ENCODE measurements at places on chromosomes 3 and 15.

DNA sequence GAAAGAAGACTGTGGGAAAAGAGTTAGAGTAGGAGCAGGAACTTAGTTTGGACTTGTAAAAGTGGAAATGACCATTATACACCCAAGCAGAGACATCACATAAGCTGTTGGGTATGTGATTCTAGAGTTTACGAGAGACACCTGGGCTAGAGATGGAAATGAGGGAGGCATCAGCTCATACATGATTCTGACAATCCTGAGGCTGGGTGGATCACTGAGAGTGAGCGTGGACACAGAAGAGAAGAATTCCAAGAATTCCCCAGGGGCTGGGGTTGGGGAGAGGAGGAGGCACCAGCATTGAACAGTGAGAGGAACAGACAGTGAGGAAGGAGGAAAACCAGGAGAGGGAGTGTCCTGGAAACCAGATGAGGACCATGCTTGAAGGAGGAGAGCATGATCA, 113.5 kb downstream of the KCNAB1 start:
- H3K27ac ChIP-seq, result no peak overlapping the region
- H3K4me1 ChIP-seq, result no peaks in the 10 kb centered on the region
- H3K36me3 ChIP-seq, result no peaks in the 10 kb centered on the region
- no peak overlapping the region for H3K4me3 ChIP-seq

DNA sequence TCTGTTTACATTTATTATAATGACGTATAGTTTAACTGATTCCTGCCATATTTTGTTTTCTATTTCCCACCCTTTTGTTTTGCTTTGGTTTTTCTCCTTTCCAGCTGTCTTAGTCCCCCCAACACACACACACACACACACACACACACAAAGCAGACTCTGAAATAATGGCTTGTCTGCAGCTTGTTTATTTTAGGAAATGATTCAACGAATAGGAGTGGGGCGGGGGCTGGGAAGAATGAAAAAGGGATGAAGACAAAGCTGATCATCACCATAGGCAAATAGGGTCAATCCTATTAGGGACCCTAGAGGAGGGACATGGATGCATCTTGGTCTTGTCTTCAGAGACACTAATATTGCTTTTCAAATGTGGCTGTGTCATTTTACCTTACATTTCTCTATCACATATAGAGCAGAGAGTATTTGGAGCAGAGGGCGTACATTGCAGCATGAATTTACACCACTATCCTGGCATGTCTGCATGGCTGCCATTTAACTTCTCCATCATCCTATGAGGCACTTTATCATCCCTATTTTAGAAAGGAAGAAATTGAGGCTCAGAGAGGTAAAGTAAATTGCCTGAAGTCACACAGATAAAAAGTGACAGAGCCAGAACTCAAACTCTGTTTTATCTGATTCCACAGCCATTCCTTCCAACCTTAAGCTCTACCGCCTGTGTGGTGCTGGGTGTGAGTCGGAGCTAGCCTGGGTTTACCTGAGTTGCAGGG, 147.2 kb upstream of the TPM1 start:
- no peaks in the 10 kb centered on the region for H3K4me1 ChIP-seq
- peaks cover 4% of the 10 kb centered on the region for H3K27me3 ChIP-seq
- no peak overlapping the region for H3K4me3 ChIP-seq
- no peak for DNase-seq
- no peak overlapping the region for H3K27ac ChIP-seq
- no peaks in the 10 kb centered on the region for H3K36me3 ChIP-seq

- no peak for DNase-seq
- peaks cover 2% of the 10 kb centered on the region for H3K4me1 ChIP-seq
- H3K36me3 ChIP-seq, result no peaks in the 10 kb centered on the region
- H3K4me3 ChIP-seq, result no peak overlapping the region
- H3K27ac ChIP-seq, result no peak overlapping the region
Observed at GRCh38 chr3:13780432-13781176, 99.3 kb downstream of the WNT7A start.

DNA sequence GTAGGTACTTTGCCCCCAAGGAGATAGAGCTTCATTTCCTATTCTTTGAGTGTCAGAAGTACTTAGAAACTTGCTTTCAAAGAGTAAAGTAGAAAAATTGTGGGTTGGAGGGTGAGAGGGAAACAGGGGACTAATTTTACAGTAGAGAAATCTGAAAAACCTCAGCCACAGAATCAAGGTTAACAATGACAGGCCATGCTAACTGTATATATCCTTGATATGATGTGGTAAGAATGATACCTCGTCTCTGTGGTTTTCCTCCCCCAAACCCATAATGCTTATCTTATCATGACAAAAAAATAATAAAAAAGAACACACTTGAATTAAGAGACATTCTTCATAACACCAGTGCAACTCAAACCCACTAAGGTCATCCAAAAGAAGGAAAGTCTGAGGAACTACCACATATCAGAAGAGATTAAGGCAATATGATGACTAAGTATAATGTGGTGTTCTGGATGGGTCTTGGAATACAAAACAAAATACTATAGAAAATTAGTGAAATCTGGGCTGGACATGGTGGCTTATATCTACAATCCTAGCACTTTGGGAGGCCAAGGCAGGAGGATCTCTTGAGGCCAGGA, 360.4 kb downstream of the ULK4 start:
- no peak overlapping the region for H3K4me3 ChIP-seq
- no peak for DNase-seq
- H3K36me3 ChIP-seq, result no peaks in the 10 kb centered on the region
- peaks cover 4% of the 10 kb centered on the region for H3K4me1 ChIP-seq
- H3K27me3 ChIP-seq, result no peaks in the 10 kb centered on the region

GRCh38 chr3:113097960-113098447, 107.2 kb downstream of the GTPBP8 start:
- DNase-seq, result no peak
- H3K36me3 ChIP-seq, result no peaks in the 10 kb centered on the region
- no peak overlapping the region for H3K4me3 ChIP-seq
- H3K4me1 ChIP-seq, result peaks cover 5% of the 10 kb centered on the region

- no peak overlapping the region for H3K27ac ChIP-seq
- no peaks in the 10 kb centered on the region for H3K4me1 ChIP-seq
- no peaks in the 10 kb centered on the region for H3K36me3 ChIP-seq
- H3K27me3 ChIP-seq, result peaks cover 3% of the 10 kb centered on the region
- DNase-seq, result no peak
- no peak overlapping the region for H3K4me3 ChIP-seq
Observed at GRCh38 chr3:169479314-169479939, 184.1 kb downstream of the MECOM start.

GRCh38 chr15:84582583-84583157, 18.1 kb upstream of the ZSCAN2 start:
- DNase-seq, result no peak
- no peak overlapping the region for H3K4me3 ChIP-seq
- peaks cover 10% of the 10 kb centered on the region for H3K4me1 ChIP-seq
- H3K36me3 ChIP-seq, result no peaks in the 10 kb centered on the region

- H3K36me3 ChIP-seq, result no peaks in the 10 kb centered on the region
- no peaks in the 10 kb centered on the region for H3K27me3 ChIP-seq
- H3K27ac ChIP-seq, result no peak overlapping the region
Observed at GRCh38 chr3:5343459-5343858, 156.0 kb downstream of the EDEM1 start.

DNA sequence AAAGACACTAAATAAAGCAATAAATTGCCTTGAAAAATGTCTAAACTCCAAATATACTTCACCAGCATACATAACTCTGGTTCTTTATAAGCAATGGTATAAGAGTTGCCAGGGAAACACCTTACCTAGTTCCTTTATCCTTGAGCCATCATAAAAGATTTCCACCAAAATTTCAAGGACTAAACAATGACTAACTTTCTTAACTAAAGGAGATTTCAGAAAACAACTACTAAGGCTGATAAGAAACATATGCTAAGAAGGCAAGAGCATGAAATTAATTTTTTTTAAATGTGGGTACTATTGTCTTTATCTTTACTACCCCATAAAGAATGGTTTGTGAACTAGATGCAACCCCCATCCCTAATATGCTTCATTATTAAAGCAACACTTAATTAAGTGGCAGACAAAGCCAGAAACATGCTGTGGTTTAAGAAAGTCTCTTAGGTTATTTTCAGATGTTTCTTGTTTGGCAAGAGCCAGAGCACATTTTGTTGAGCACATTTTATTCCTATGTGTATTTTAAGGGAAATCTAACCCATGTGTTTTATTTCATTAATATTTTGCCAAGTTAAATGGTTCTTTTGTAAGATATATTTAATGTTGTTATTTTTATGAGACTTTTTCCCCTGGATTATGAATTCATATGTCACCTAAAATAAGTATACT, 17.4 kb upstream of the VEPH1 start:
- no peak overlapping the region for H3K27ac ChIP-seq
- DNase-seq, result no peak

GRCh38 chr3:195774917-195775316, 36.8 kb downstream of the MUC4 start:
- H3K4me1 ChIP-seq, result peaks cover 2% of the 10 kb centered on the region
- H3K27ac ChIP-seq, result no peak overlapping the region
- DNase-seq, result peak; percentile 36
- peaks cover 5% of the 10 kb centered on the region for H3K27me3 ChIP-seq
- H3K36me3 ChIP-seq, result no peaks in the 10 kb centered on the region

DNA sequence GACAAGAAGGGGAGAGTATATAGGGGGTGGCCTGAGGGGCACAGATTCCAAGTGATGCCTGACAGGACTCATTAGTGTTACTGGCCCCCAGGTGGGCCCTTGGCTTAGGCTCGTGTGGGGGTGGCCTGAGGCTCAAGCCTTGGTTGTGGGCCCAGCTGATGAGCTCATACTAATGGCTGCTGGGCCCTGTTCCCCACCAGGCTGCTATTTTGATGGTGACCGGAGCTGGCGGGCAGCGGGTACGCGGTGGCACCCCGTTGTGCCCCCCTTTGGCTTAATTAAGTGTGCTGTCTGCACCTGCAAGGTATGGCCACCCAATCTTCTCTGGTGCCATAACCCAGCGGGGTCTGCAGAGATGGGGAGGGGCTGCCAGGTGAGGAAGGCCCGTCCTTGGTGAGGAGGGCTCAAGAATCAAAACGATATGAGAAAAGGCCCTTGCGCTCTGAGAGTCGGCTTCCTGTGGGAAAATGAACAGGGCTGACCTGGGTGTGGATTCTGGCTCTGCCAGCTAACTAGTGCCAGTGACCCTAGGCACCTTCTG, 7.4 kb downstream of the CHRD start:
- no peaks in the 10 kb centered on the region for H3K4me1 ChIP-seq
- peaks cover 31% of the 10 kb centered on the region for H3K27me3 ChIP-seq
- no peak overlapping the region for H3K27ac ChIP-seq
- H3K4me3 ChIP-seq, result no peak overlapping the region

DNA sequence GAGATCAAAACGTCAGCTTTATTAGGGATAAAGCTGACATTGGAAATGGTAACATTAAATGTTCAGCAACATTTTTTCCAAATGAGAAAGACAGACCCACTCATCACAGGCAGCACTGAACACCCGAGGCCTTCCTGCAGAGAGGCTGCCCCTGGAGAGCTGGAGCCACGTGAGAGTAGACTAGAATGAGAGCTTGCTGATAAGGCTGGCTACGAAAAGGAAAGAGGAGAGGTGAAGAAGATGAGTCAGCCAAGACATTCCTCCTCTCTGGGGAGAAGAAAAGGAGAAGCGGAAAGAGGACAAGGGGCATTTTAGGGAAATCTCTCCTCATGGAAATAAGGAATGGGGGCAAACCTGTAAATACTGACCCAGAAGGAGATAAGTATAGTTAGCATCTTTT, 7.3 kb downstream of the CYP19A1 start:
- no peak overlapping the region for H3K27ac ChIP-seq
- DNase-seq, result no peak
- peaks cover 5% of the 10 kb centered on the region for H3K4me1 ChIP-seq
- peaks cover 5% of the 10 kb centered on the region for H3K27me3 ChIP-seq
- no peaks in the 10 kb centered on the region for H3K36me3 ChIP-seq

DNA sequence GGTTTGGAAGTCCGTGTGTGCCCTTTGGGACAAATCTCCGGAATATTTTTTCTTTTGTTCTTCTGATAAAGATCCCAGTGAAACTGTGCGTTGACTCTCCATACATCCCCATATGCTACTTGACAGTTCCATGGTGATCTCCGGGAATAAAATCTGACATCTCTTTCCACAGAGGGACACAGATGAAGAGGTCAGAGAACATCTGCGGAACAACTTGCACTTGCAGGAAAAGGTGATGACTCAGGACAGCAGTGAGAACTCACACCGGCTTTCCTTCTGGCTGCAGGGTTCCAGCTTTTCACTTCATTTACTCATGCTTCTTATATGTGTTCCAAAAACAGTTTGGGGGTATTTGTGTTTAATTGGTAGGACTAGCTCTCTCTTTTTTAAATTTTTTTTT, 157.5 kb upstream of the CHRM5 start:
- DNase-seq, result no peak
- no peak overlapping the region for H3K27ac ChIP-seq
- no peaks in the 10 kb centered on the region for H3K4me1 ChIP-seq
- no peak overlapping the region for H3K4me3 ChIP-seq

DNA sequence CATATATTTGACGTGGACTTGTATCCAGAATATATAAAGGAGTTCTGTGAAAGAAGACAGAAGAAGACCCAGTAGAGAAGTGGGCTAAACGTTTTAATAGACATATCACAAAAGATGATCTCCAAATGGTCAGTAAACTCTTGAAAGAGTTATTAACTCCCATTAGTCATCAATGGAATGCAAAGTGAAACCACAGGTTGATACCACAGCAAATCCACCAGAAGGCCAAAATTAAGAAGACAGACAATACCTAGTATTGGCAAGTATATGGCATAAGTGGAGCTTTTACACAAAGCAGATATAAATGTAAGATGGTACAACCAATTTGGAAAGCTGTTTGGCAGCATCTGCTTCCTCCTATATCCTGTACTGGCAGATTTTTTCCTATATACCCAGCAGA, 6.0 kb downstream of the SPATA16 start:
- no peak overlapping the region for H3K27ac ChIP-seq
- H3K36me3 ChIP-seq, result no peaks in the 10 kb centered on the region
- no peaks in the 10 kb centered on the region for H3K27me3 ChIP-seq
- no peak overlapping the region for H3K4me3 ChIP-seq

DNA sequence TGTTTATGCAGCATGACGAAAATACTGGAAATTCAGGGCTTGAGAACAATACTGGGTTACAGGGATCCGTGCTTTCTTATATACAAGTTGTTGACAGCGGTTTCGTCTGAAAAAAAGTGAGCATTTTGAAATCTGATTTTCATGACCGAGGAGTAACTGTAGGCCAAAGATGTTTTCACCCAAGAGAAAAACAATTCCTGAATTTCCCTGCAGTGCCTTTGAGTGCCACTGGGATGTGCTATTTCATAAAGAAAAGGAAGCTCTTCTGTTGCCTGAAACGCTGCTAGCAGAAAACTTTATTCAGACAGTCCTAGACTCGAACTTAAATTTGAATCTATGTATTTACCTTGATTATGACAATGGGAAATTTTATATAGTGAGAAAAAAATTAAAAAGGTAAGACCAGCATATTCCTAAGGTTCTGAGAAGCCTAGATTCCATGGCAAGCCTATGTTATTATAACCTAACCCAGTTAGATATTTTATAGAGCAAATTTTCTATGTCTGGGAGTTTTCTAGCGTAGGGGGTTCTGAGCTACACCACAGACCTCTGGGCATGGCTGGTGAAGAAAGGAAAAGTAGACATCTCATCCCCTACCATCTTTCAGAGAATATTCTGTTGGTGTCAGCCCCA, 30.2 kb downstream of the KCNAB1 start:
- H3K36me3 ChIP-seq, result no peaks in the 10 kb centered on the region
- peaks cover 2% of the 10 kb centered on the region for H3K27me3 ChIP-seq
- peak; percentile 19 for DNase-seq
- no peak overlapping the region for H3K27ac ChIP-seq

All from activated naive CD8-positive, alpha-beta T cell treated with anti-CD3 and anti-CD28 coated beads, Interleukin-2, amount 50 U/mL, for 24 hours (primary cell).